ENCODE measurements at places on chromosomes 5 and 9.

- no peak for DNase-seq
These were observed 22.2 kb downstream of the TNFSF8 start for GRCh38 chr9:114908104-114908622.

DNA sequence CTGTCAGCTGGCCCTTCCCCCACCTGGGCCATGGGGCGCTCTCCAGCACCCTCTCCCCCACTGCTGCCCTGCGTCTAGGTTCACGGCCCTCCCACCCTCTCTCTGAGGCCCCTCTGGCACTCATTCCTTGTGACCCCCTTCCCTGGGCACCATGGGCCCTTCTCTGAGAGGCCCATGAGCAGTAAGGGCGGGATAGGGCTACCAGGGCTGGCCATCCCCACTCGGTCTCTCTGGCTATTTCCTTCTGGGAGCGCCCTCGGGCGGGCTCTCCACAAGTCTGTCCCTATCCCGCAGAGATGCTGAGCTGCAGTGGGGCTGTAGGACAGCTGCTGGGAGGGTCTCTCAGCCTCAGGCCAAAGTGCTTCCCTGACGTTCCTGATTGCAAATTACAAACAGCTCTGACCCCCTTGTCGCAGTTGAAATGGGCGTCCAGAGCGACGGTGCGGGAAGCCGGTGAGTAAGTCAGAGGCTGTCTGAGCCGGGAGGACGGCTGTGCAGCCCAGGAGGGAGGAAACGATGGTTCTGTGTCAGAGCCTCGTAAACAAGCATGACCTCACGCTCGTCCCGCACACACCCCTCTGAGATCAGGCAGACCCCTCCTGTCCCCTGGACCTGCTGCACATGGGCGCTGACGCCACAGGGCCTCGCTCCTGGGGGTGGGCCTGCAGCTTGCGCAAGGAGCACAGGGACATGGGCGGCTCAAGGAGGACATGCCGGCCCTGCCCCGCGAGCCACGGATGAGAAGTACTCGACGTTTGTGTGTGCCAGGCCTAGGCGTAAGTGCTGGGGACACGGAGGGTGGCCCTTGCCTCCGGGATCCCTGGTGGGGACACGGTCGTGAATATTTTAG, 36.3 kb upstream of the GFPT2 start:
- no peak for DNase-seq

- DNase-seq = no peak
These were observed 1.6 kb downstream of the C1QTNF3 start for GRCh38 chr5:34041247-34041972.

GRCh38 chr5:178507151-178507932, 82.9 kb downstream of the COL23A1 start:
- DNase-seq = no peak

DNA sequence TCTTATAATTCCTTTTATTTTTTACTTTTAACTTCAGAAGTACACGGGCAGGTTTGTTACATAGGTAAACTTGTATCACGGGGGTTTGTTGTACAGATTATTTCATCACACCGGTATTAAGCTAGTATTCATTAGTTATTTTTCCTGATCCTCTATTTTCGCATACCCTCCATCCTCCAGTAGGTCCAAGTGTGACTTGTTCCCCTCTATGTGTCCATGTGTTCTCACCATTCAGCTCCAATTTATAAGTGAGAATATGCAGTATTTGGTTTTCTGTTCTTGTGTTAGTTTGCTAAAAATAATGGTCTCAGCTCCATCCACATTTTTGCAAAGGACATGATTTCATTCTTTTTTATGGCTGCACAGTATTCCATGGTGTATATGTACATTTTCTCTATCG, 43.1 kb upstream of the IFNE start:
- no peak for DNase-seq

DNA sequence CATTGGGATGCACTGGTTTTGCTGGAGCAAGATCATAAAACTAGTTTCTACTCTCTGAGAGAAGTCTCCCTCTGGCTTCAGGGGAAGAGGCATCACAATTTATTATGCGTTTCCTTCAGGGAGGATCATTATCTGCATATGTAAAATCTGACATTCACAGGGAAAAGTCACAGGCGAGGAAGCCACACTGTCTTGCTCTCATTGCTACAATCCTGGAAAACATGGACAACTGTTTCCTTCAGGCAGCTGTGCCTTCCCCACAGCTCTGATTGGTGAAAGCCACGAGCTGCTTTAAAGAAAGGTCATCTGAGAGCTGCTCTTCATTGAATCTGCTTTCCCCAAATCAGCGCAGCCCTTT, 397.8 kb downstream of the MED10 start:
- DNase-seq = no peak

GRCh38 chr5:56106837-56107236, 112.1 kb upstream of the IL6ST start:
- DNase-seq = no peak

GRCh38 chr9:82406456-82407085, 418.0 kb downstream of the SPATA31D1 start:
- DNase-seq = no peak

- DNase-seq = no peak
These were observed 294.7 kb downstream of the CHSY3 start for GRCh38 chr5:130198927-130199326.

Data from activated T-helper 1 cell treated with anti-CD3 and anti-CD28 coated beads, Interleukin-2, amount 50 U/mL, for 16 hours (primary cell).